ENCODE measurements at places on chromosomes 3 and 15.

DNA sequence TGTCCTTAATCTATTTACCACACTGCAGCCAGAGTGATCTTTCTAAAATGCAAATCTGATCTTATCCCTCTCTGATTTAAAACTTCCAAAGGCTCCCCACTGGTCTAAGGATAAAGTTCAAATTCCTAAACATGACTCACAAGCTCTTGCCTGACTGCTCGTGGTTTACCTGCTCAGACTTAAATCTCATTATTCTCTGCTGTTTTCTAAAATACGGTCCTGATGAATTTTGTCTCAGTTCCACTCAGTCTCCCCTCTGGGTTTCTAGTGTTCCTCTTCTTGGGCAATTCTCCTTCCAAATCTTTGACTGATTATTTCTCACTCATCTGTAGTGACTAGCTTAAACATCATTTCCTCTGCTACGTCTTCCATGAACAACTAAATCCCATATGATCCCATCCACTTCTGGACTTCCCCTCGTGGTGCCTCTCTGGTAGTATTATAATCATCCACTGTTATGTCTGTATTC is 108.3 kb downstream of the P3H2 start:
- DNase-seq, result no peak

DNA sequence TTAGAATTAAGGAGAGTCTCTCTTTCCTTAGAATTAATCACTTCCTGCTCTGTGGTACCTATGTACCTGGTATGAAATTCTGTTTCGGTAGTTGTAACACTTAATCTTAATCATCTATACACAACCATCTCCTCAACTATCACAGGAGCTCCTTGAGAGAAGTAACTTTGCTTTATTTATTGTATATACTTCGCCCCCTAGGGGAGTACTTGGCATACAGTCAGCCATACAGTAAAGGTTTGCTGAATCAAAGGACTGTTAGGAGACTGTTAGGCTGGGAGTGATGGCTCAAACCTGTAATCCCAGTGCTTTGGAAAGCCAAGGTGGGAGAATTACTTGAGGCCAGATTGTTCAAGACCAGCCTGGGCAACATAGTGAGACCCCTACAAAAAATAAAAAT is 44.7 kb downstream of the RORA start:
- no peak for DNase-seq

DNA sequence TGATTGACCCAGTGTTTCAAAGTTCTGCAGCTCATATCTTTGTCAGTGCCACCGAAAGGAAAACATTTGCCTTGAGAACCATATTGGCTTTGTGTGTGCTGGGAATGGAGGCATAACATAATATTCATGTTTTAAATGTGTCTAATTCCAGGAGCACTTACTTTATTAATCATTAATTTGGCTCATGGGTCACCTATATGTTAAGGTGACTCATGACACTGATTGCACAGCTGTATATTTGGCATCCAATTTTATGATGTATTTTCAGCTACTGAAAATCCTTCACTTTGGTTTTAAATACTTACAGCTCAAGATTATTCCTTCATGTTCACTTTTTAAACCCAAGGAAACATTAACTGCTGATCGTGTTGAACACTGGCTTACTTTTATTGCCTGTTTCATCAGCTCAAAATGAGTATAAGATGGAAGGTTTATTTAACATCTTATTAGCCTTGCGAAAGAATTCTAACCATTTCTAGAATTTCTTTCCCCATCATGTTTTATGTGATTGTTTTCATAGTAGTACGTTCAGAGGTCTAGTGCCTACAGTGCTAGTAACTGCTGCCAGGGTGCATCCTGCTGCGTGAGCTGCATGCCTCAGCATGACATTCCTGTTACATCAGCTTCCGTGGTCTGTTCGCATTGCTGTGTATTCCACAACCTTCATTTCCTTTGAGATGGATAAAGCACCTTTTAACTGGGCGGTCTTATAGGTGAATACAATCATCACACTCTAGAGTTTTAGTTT is 63.7 kb downstream of the LRCH3 start:
- no peak for DNase-seq

DNA sequence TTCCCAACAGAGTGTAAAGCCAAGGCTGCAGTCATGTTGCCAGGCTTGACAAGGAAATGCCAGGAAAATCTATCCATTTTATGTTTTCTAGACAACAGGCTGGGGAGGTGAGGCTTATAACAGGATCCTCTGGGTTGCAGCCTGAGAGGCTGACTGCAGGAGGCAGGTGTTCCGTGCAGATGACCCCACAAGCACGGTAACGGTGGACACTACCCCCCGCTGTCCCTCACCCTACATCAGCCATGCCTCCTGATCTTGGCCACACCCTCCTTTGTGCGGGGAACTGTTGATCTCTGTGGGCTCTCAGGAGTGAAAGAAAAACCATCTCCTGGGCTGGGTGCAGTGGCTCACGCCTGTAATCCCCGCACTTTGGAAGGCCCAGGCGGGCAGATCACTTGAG is 68.0 kb upstream of the ADPGK start:
- DNase-seq, result no peak

DNA sequence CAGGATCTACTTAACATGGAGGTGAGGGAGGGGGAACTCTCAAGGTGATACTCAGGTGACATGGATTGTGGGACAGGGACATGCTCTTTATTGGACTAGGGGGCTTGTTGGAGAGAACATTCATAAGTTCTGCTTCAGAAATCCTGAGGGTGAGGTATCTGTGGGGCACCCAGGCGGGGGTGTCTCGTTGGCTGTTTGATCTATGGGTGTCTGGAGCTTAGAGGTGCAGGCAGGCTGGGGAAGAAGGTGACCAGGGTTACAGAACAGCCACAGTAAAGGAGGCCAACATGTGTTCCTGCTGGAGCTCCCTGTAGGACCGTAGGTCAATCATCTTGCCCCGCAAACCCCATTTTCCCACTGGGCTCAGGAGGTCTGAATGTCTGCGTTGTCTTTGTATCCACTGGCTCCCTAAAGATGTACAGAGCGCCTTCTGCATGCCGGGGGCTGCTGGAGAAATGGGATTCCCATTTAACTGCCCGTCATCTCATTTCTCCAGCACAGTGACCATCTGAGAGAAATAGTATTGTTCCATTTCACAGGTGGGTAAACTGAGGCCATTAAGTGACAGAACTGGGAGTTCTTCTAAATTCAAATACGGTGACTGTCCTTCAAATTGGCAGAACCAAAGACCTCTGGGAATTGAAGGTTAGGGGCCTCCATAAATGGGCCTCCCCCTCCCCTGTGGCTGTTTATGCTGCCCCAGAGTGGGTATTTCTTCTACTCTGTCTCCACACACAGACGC is 40.3 kb upstream of the TSEN2 start:
- no peak for DNase-seq

GRCh38 chr3:82610236-82610635 is 848.8 kb upstream of the GBE1 start:
- DNase-seq, result no peak

- no peak for DNase-seq
Measured at GRCh38 chr3:156469456-156469855, 85.5 kb downstream of the SSR3 start.

DNA sequence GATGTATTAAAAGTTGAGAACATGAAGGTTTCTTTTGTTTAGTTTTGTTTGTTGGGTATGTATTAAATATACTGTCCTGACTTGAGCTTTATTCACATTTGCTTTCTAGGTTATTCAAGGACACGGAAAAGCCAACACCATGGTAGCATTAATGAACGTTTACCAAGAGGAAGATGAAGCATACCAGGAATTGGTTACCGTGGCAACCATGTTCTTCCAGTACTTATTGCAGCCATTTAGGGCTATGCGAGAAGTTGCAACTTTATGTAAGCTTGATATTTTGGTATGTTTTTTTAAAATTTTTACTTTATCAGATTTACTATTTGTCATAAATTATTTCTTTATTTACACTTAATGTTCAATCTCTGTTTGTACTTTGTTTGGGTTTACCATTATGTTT is 3.6 kb downstream of the WHAMM start:
- DNase-seq, result no peak

DNA sequence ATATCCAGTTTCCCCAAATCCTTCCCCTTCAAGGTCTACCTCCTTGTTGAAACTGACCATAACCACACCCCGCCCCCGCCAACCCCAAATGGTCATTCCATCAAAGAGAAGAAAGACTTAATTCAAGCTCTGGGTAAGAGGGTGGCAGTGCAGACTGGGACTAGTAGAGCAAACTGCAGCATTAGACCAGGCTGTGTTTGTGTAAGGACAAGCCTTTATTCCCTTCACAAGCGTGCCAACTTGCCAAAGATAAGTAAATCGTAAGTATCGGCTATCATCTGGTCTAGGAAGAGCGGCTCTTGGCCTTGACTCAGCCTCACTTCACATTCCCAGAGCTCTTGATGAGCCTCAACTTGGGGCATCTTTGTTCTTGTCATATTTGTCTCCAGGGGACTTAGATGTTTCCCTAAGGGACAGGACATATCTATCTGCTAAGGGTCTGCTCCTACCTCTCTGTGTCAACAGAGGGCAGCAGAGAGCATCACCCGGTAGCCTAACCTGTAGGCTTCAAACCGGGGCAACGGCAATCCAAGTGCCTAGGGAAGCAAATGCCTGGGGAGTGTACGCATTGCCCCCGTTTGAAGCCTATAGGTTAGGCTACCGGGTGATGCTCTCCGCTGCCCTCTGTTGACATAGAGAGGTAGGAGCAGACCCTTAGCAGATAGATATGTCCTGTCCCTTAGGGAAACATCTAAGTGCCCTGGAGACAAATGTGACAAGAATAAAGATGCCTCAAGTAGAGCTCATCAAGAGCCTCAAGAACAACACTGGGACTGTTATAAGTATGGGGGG is 8.9 kb upstream of the MAP3K13 start:
- peak; percentile 50 for DNase-seq

DNA sequence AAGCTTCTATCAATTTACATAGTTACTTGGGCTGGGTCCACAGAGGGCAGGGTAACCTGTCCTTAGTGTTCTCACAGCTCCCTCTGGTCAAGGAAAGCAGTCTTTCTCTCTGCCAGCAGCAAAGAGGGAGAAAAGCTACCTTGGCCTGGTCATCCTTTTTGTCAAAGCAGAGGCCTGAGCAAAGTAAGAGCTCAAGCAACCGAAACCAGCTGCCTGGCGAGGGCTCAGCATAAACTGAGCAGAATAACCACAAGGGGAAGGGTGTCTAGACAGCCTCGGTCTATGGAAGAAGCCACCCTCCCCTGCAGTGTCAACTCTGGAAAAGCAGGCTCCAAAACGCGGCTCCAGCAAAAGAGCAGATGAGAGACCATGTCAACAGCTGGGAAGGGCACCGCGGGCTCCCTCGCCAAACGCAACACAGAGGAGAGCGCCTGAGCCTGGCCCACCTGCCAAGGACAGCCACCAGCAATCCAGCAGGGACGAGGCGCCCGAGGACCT is 17.4 kb downstream of the LRIG1 start:
- peak; percentile 24 for DNase-seq

- no peak for DNase-seq
Measured at GRCh38 chr3:72282918-72283317, 498.0 kb upstream of the PROK2 start.

- DNase-seq, result no peak
Measured at GRCh38 chr3:190302212-190302867, 19.9 kb downstream of the CLDN1 start.

- DNase-seq, result no peak
Measured at GRCh38 chr3:97340940-97341339, 423.6 kb upstream of the ARL6 start.

GRCh38 chr3:49644684-49645083 is 29.5 kb upstream of the APEH start:
- no peak for DNase-seq

DNA sequence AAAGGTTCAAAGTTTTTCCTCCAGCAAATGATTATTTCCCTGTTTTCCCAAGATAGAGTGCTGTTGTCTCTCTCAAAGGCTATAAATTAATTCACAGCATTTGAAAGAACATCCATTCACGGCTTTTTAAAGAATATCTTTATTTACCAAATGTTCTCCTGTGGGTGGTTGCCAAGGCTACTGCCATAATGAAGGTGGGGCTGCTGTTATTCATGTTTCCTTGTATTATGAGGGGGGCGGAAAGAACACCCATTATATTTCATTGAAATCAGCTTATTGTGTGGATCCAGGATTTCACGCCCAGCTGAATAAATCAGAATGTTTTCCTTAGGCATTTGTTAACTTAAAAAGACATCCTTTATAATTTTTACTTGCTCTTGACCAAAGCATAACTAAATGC is 10.1 kb downstream of the SRP14 start:
- DNase-seq, result no peak

DNA sequence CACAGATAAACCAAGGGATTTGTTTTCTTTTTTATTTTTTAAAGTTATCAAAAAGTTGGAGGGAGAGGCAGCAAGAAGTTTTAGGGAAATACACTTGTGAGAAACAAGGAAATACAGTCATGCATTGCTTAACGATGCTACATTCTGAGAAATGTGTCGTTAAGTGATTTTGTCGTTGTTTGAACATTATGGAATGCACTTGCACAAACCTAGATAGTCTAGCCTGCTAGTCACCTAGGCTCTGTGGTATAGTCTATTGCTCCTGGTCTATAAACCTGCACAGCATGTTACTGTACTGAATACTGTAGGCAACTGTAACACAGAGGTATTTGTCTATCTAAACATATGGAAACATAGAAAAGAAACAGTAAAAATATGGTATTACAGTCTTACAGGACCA is 2.0 kb upstream of the NFKBIZ start:
- DNase-seq, result no peak

- DNase-seq, result no peak
Measured at GRCh38 chr3:106814231-106814630, 563.0 kb upstream of the CCDC54 start.

GRCh38 chr3:55879901-55880331 is 392.8 kb upstream of the WNT5A start:
- no peak for DNase-seq

DNA sequence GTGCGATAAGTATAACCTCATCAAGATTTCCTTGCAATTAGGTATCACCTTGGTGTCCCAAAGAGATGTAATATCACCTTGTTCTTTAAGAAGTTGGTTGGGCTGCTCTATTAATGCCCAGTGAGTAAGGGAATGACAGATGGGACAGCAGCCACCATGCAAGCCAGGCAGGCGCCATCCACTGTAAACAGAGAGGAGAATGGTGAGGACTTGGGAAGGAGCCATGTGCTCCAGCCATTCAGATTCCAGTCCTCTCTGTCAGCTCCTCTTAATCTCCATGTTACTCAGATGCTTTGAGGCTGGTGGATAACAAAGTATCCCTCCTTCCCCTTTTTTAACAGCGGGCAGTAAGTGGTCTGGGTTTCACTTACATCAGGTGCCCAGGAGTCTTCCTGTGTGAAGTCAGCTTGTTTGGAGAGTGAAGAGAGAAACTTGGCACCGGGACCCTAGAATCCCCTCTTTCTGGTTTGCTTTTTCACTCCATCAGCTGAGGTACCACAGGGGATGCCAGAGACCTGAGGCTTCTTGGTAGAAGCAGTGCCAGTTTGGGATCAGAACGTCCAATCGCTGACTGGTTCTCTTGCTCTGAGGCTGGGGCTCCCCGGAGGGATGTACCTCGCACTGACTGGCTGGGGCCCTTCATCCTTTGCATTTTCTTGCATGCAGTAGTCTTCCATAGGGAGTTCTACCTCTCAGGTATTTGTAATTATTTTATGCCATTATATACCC is 29.5 kb downstream of the SLCO3A1 start:
- no peak for DNase-seq

- no peak for DNase-seq
Measured at GRCh38 chr15:37586011-37586583, 348.3 kb upstream of the TMCO5A start.

GRCh38 chr15:40695469-40695890 is 506 bp downstream of the RAD51 start:
- DNase-seq, result no peak

Data from activated CD4-positive, alpha-beta T cell treated with anti-CD3 and anti-CD28 coated beads, Interleukin-2, amount 50 U/mL, for 4 hours (primary cell).